ENCODE measurements at places on chromosomes 1 and 21. TPM values are rescaled to one million over a fixed set of nuclear protein-coding genes. Genes with fewer than 3 reads are reported as not detected.

Gene MYOC
- not detected for polyA plus RNA-seq

Gene TRIM17
- polyA plus RNA-seq = 1.6 TPM

DNA sequence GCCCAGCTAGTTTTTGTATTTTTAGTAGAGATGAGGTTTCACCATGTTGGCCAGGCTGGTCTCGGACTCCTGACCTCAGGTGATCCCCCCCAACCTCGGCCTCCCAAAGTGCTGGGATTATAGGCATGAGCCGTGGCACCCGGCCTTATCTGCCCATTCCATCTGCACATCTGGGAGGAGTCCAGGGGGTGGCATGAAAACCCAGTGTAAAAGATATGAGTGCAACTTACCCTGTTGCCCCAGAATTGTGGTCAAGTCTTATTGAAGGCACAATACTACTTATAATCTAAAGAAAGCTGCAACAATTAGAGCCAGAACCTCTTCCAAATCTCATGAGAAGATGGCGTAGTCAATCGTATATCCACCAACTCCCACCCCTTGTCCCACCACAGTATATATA, 18.4 kb downstream of the CTXND2 start:
- no peak for DNase-seq

GRCh38 chr1:114517348-114517747, 6.3 kb upstream of the TRIM33 start:
- no peak for DNase-seq
